Fibroblast of villous mesenchyme (primary cell): ENCODE measurements at places on chromosomes 2 and 18.
A peak's percentile ranks its signal among the peaks of the same experiment; 100 is the strongest.

DNA sequence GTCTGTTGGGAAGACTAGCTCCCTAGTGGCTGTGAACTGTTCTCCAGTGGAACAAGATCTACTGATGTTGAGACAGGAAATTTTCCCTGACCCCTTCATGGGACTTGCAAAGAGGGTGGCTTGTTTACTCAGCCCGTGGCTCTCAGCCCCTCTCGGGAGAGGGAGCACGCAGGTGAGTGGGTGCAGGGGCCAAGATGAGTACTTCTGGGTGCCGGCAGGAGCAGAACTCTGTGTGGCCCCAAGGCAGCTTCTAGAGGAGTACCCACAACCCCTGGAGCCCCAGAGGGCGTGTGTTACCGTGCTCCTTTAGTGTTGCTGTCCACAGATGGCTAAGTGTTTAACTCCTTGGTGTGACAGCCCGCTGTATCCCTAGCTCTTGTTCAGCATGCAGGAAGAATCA is 68.2 kb upstream of the CNGA3 start:
- DNase-seq: no peak

DNA sequence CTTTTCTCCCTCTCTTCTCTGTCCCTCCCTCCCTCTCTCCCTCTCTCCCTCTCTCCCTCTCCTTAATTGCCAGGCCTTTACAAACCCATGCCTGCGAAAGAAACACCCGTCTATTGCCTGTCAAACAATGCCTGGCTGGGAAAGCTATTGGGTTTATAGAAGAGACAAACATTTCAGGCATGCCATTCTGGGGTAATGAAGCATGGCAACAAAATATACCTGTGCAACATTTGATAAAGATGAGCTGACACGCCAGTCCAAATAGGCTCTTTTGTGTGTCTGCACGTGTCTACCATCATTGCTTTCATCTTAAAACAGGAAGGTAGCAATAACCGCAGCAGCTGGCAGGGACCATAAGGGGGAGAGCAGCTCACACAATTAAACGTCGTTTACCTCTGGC is 282.1 kb downstream of the ZNF516 start:
- DNase-seq: no peak

DNA sequence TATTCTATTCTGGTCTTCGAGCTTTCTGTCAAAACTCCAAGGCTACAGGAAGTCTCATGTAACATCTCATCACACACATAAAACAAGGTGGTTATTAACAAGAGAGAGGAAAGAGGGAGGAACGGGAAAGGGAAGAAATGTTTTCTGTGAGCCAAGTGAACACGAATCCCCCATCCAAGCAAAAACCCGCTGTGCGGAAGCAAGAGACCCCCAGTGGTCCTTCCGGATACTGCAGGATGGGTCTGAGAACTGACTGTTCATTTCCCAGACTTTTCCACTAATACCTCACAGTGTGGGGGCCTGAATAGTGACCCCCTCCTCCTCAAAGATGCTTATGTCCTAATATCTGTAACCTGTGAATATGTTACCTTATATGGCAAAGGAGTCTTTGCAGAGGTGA is 19.0 kb upstream of the DIPK1C start:
- peak; percentile 15 for DNase-seq

DNA sequence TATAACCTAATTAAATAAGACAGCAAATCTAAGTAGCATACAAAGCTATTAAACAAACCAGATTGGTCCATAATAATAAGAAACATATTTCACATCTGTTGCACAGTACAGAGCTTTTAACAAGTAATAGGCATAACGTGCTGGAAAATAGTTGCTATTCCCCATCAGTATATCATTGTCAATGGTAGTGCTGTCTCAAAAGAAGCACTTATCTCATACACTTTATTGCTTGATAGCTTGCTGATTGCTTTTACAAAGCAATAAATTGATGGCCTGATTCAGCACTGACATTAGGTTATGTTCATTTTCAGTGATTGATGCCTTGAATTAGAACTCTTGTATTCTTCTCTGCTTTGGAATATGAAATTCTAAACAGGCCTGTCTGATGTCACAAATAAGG is 641.7 kb downstream of the CBLN2 start:
- no peak for DNase-seq

DNA sequence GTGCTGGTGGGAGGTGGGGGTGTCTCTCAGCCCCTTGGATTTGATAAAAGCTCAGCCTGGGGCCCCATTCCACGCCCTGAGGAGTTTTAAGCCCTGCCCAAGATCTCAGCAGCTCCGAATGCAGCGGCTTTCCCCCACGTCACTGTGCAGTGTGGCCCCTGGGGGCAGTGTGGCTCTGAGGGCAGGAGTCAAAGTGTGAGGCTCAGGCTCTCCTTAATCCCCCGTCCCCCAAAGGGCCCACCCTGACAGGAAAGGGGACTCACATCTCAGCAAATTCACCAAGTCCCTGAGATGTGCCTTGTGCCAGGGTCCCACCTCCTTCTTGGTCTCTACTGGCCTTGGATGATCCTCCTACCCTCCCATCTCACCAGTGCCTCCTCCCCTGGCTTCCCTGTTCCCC is 25.2 kb downstream of the NPPC start:
- DNase-seq: no peak

DNA sequence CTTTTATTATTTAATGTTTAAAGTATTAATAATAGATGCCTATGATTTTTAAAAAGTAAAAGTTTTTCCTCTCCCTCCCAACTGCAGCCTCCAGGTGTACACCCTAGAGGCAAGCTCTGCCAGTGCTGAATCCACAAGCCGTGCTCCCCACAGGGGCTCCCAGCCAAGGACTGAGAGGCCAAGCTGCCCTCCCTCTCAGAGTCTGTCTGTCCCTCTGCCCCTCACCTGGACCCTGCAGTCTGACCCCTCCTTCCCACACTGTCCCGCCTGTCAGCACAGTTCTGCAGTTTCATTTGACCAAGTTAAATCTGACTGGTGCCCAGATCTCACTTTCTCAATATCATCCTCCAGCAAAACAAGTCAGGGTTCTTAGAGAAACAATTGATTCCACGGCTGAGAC is 14.8 kb upstream of the PROC start:
- no peak for DNase-seq

- no peak for DNase-seq
Measured at GRCh38 chr2:46798041-46798440, 117.6 kb downstream of the MCFD2 start.

GRCh38 chr2:9847140-9847539 is 3.9 kb downstream of the TAF1B start:
- peak; percentile 53 for DNase-seq

DNA sequence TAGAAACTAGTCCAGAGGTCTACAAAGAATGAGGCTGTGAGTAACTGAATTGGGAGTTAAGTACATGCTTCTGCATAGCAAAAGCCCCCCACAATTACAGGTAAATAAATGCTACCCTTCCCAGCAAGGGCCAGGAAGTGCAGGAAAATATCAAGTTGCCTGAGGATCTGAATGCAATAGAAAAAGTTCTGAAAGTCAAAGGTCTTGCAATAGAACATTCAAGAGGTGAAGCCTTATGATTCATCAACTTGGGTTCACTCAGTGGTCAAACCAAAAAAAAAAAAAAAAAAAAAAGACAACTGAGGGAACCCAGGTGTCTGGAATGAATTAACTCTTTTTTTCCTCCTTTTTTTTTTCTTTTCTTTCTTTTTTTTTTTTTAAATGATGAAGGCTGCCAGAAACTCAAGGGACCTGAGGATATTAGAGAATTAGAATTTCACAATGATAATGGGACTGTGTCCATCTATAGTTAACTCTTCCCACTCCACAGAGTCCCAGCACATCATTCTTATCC is 42.9 kb upstream of the RFX8 start:
- DNase-seq: peak; percentile 77

- peak; percentile 18 for DNase-seq
Measured at GRCh38 chr2:106161938-106162820, 31.9 kb downstream of the UXS1 start.
